NCI-H1694 (cell line): ENCODE measurements at places on chromosomes 6 and 20.

DNA sequence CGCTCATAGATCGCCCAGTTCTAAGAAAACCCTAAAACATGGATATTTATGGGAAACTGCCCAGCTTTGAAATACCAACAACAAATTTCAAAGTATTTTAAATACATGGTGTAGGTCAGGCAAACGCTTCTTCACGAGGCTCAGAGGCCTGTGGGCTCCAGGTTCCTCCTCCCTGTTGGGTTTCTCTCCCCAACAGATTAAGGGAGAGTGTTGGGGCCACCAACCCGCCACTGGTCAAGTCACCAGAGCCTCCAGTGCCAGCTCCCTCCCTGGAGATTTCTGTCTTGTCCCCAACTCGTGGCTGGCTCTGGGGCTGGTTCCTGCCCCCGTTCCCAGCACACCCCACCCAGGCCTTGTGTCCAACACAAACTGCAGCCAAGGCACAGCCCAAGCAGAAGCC is 87.9 kb downstream of the PTPN1 start:
- DNase-seq = no peak

GRCh38 chr6:2633736-2634135 is 117.0 kb downstream of the MYLK4 start:
- DNase-seq = no peak

DNA sequence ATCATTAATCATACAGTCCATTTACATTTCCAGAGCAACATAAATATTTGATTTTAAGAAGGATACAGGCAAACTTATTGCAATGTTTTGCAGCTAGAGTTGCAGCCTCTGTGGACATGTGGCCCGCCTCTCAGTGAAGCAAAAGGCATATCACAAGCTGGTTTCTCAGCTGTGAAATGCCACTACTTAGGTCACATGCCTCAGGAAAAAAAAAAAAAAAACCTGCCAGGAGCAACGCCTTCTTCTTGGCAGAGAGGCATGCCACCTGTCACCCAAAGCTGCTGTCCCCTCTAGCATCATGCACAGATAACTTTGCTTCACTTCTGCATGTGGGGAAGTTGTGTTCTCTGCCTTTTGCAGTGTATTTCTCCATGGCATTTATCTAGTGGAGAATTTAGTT is 18.5 kb downstream of the GRM1 start:
- DNase-seq = peak; percentile 40

- DNase-seq = no peak
These were observed 18.0 kb upstream of the HLA-A start for GRCh38 chr6:29924287-29924686.

DNA sequence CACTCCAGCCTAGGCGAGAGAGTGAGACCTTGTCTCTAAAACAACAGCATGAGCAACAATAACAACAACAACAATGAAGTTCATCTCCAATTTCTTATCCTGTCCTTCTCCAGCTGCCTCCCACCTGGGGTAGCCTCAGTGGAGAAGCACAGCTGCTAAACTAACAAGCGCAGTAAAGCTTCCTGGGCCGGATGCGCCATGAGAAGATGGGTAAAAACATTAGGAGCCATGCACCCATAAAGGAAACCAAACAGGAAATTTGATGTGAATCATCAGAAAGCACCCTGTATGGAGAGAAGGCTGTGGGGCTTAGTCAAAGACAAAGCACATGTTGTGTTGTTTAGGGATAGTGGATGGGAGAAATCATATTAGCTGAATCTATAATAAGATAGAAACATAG is 61.1 kb upstream of the CCN6 start:
- DNase-seq = no peak

DNA sequence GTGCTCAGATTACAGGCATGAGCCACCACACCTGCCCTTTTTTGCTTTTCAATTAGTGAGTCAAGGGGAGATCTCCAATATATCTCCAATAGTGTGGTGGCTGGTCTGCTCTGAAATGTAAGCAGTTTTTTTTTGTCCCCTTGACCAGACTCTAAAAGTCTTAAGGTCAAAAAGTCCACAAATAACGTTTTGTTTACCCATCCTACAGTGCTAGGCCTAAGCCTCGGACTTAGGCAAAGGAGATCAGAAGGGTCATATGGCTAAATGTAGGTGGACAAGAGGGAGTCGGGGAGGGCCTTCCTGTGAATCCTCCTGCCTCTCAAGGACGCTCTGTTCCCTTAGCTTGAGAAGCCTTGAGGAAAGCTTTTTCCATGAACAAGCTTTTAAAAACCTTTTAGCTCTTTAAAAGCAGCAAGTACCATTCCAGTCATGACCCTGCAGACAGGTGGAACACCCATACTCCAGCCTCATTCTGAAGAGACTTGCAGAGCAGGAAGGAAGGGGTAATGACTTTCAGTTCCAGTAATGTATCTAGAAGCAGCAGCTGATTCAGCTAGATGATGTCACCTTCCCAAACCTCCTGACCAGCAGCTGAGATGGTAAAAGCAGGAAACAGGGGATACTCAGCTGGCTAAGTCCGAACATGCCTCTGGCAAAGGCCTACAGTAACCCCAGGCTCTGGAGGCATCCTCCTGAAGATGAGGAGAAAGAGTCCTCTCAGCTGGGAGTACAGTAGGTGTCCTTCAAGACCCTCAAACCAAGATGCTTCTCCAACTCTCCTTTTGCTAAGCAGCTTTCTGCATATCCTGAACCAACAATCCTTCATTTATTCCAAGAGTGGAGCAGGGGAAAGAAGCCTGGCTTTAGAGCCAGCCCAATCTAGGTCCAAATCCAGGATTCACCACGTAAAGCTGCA is 23.6 kb downstream of the BCL2L1 start:
- no peak for DNase-seq

- DNase-seq = no peak
These were observed 98.9 kb upstream of the MAFB start for GRCh38 chr20:40787941-40788340.

GRCh38 chr6:4256969-4257368 is 121.6 kb upstream of the ECI2 start:
- DNase-seq = no peak

GRCh38 chr6:159110748-159111147 is 58.5 kb upstream of the FNDC1 start:
- no peak for DNase-seq

DNA sequence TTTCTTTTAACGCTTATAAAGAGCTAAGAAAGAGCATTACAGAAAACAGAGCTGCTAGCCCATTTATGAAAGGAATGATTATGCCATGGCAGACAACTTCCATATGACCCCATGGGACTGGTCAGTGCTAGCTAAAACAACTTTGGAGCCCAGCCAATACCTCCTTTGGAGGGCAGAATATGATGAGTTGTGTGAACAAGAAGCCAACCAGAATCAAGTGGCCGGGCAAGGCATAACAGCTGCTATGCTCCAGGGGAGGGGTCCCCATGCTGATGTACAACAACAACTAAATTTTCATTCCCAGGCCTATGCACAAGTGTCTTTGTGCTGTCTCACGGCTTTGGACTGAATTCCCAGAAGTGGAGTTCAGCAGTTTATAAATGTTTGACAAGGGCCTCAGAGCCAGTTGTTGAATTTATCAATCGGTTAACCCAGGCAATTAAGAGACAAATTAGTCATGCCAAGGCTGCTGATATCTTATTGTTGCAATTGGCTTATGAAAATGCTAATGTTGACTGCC is 65.0 kb upstream of the ASCC3 start:
- no peak for DNase-seq

- no peak for DNase-seq
These were observed 43.2 kb upstream of the TBC1D7 start for GRCh38 chr6:13371421-13372072.
